CD4-positive, CD25-positive, alpha-beta regulatory T cell (primary cell): ENCODE measurements at places on chromosomes 1 and 21. TPM values are rescaled to one million over a fixed set of nuclear protein-coding genes. Genes with fewer than 3 reads are reported as not detected.

Gene ANGPTL1
- total RNA-seq: not detected

Gene IGSF21
- total RNA-seq: not detected

Gene KANK4
- not detected for total RNA-seq

Gene PMVK
- total RNA-seq: 19.1 TPM

Gene PLXNA2
- total RNA-seq: 0.62 TPM

Gene RNU11
- not detected for total RNA-seq

Gene NMNAT2
- not detected for total RNA-seq

- peak; percentile 74 for DNase-seq
- H3K4me3 ChIP-seq: no peak overlapping the region
- H3K36me3 ChIP-seq: no peaks in the 10 kb centered on the region
- no peaks in the 10 kb centered on the region for H3K27me3 ChIP-seq
- peaks cover 8% of the 10 kb centered on the region for H3K4me1 ChIP-seq
Measured at GRCh38 chr1:179369751-179370341, 4.1 kb downstream of the AXDND1 start.

DNA sequence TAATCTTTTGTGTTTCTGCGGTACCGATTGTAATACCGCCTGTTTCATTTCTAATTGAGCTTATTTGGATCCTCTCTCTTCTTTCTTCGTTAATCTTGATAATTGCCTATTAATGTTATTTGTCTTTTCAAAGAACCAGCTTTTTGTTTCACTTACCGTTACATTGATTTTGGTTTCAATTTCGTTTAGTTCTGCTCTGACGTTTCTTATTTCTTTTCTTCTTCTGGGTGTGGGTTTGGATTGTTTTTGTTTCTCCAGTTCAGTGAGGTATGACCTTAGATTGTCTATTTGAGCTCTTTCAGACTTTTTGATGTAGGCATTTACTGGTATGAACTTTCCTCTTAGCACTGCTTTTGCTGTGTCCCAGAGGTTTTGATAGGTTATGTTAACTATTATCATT, 9.4 kb downstream of the OR2M2 start:
- H3K4me3 ChIP-seq: no peak overlapping the region
- no peak overlapping the region for H3K27ac ChIP-seq
- H3K4me1 ChIP-seq: no peaks in the 10 kb centered on the region

- no peak overlapping the region for H3K4me3 ChIP-seq
- H3K4me1 ChIP-seq: no peaks in the 10 kb centered on the region
- H3K36me3 ChIP-seq: no peaks in the 10 kb centered on the region
- peaks cover 6% of the 10 kb centered on the region for H3K27me3 ChIP-seq
Measured at GRCh38 chr21:41511858-41512257, 3.9 kb upstream of the TMPRSS2 start.

- H3K4me3 ChIP-seq: no peak overlapping the region
- H3K27ac ChIP-seq: no peak overlapping the region
- H3K4me1 ChIP-seq: peaks cover 3% of the 10 kb centered on the region
- DNase-seq: no peak
Measured at GRCh38 chr1:246651012-246651695, 73.1 kb upstream of the SCCPDH start.

GRCh38 chr1:159962176-159962575, 8.1 kb upstream of the SLAMF9 start:
- no peak overlapping the region for H3K27ac ChIP-seq
- no peaks in the 10 kb centered on the region for H3K36me3 ChIP-seq
- DNase-seq: no peak

- peak; percentile 62 for DNase-seq
- H3K4me3 ChIP-seq: no peak overlapping the region
- H3K27ac ChIP-seq: no peak overlapping the region
- H3K27me3 ChIP-seq: no peaks in the 10 kb centered on the region
- H3K36me3 ChIP-seq: no peaks in the 10 kb centered on the region
Measured at GRCh38 chr1:169928438-169929209, 34.9 kb upstream of the SCYL3 start.

GRCh38 chr1:3978990-3979325, 78.9 kb upstream of the C1orf174 start:
- no peaks in the 10 kb centered on the region for H3K4me1 ChIP-seq
- H3K36me3 ChIP-seq: no peaks in the 10 kb centered on the region
- H3K27me3 ChIP-seq: no peaks in the 10 kb centered on the region
- H3K4me3 ChIP-seq: no peak overlapping the region
- H3K27ac ChIP-seq: no peak overlapping the region

- DNase-seq: no peak
- no peak overlapping the region for H3K4me3 ChIP-seq
- peaks cover 16% of the 10 kb centered on the region for H3K36me3 ChIP-seq
Measured at GRCh38 chr21:32682696-32683474, 44.9 kb downstream of the SYNJ1 start.

- no peak for DNase-seq
- H3K36me3 ChIP-seq: no peaks in the 10 kb centered on the region
- H3K4me3 ChIP-seq: peak overlapping the region; percentile 70
- H3K27me3 ChIP-seq: peaks cover 4% of the 10 kb centered on the region
- H3K4me1 ChIP-seq: peaks cover 14% of the 10 kb centered on the region
Measured at GRCh38 chr1:226425004-226425378, 17.1 kb upstream of the PARP1 start.

DNA sequence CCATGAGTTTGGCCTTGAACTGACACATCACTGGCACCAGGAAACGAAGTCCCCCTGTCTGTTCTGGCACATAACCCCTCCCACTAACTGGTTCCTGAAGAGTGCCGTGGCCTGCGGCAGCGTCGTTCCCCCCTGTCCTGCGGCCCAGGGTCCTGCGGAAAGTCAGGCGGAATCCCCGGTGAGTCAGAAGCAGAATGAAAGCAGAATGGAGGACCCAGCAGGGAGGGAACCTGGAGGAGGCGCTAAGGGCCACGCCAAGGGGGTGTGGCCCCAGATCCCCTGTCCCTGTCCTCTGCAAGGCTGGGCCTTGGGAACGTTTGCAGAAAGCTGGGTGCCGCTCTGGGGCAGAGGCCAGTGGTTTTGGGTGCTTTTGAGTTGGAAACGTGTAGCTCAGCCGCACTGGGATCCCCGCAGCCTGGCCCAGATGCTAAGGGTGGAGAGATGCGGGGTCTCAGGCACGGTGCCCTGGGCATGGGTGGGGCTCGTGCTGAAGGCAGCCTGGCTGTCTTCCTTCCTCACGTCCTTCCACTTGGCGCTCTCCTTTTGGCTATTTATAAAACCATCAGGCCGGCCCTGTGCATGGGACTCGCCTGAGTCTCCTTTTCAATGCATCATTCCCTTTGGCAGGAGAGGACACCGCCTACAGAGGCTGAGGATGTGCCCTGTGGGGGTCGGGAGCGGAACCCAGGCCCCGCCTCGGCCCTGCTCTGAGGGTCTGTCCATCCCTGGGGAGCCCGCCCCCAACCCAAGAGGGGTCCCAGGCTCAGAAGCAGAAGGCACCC, 36.2 kb downstream of the TP73 start:
- H3K27me3 ChIP-seq: no peaks in the 10 kb centered on the region
- H3K4me3 ChIP-seq: no peak overlapping the region
- no peaks in the 10 kb centered on the region for H3K4me1 ChIP-seq
- H3K27ac ChIP-seq: no peak overlapping the region

DNA sequence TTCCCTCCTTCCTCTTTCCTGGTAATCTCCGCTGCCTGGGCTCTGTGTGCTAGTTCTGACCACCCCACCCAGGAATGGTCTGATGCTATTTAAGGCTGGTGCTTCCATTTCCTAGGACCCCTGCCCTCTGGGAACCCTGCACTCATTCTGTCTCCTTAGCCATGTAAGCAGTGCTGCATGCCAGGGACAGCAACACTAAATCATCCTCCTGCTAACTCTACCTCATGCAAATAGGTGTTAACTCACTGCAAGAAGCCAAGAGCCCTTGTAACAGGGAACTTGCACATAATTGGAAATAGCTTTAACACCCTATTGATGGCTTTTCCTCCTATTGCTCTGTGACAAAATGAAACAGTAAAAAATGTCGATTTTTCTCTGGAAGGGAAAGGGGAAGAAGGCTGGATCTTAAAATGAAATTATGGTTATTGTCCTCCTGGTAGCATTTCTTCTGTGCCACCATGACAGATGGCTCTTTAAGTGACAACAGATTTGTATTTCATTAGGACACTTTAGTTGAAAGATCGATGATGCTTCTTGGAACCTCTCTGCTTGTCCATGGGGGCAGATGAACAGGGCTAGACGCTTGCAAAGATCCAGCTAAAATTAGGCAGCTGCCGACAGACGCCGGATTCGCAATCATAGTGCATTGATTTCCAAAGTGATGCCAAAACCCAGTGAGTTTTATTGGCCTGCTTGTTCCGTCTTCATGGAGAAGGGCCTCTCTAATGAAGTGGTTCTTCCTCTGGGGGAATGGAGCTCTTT, 551.7 kb downstream of the MATN1 start:
- no peaks in the 10 kb centered on the region for H3K4me1 ChIP-seq
- H3K27me3 ChIP-seq: peaks cover 2% of the 10 kb centered on the region
- no peaks in the 10 kb centered on the region for H3K36me3 ChIP-seq
- no peak overlapping the region for H3K27ac ChIP-seq
- no peak for DNase-seq

- no peak for DNase-seq
- no peak overlapping the region for H3K4me3 ChIP-seq
- no peaks in the 10 kb centered on the region for H3K27me3 ChIP-seq
Measured at GRCh38 chr21:16891821-16892220, 621.0 kb upstream of the CXADR start.

DNA sequence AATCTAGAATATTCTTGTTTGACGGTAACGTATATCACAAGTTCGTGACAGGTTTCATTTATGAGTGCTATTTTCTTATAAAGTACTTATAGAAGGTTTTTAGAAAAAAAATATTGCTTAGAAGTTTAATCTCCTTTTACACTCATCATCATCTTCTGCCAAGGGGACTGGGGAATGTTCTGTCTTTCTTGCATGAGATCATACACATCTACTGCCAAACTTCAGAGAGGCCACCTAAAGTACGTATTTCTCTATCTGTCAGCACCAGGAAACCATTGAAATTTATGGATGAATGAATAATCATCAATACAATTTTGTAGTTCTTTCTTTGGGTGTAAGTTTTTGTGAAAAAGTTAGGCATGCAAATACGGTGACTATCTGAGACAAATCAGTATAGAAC, 245.8 kb downstream of the SPATA17 start:
- no peak for DNase-seq
- no peaks in the 10 kb centered on the region for H3K27me3 ChIP-seq
- H3K27ac ChIP-seq: no peak overlapping the region

GRCh38 chr1:3005771-3006170, 15.5 kb upstream of the ACTRT2 start:
- H3K4me1 ChIP-seq: no peaks in the 10 kb centered on the region
- no peak for DNase-seq
- no peak overlapping the region for H3K4me3 ChIP-seq
- H3K27me3 ChIP-seq: no peaks in the 10 kb centered on the region

- H3K27ac ChIP-seq: no peak overlapping the region
- no peaks in the 10 kb centered on the region for H3K4me1 ChIP-seq
- DNase-seq: no peak
- no peak overlapping the region for H3K4me3 ChIP-seq
Measured at GRCh38 chr21:43760391-43760958, 15.6 kb downstream of the CSTB start.

DNA sequence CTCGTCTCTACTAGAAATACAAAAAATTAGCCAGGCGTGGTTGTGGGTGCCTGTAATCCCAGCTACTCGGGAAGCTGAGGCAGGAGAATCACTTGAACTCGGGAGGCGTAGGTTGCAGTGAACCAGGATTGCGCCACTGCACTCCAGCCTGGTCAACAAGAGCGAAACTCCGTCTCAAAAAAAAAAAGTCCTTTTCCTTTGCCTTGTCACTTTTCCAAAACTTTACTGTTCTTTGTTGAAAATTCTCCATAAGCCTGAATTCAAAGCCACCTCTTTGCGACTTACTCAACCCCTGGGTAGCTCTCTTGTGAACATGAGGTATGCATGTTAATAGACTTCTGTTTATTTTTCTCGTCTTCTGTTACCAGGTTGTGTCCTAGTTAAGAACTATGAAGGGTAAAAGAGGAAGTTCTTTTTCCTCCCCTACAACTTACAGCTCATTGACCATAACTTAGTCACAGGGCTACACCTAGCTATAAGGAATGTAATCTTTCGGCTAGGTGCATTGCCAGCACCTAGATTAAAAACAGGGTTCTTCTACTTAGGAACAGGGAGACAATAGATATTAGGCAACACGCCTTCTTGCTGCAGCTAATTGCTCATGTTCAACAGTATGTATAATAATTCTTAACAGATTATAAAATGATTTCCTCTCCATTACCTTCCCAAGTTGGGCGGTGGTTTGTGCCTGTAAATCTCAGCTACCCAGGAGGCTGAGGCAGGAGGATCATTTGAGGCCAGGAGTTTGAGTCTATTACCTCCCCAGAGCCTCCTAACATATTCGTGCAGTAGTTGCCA, 40.9 kb downstream of the PTAFR start:
- DNase-seq: no peak
- no peak overlapping the region for H3K4me3 ChIP-seq
- no peaks in the 10 kb centered on the region for H3K36me3 ChIP-seq
- no peak overlapping the region for H3K27ac ChIP-seq
- no peaks in the 10 kb centered on the region for H3K27me3 ChIP-seq
- H3K4me1 ChIP-seq: no peaks in the 10 kb centered on the region

GRCh38 chr1:200831091-200831490, 41.7 kb upstream of the GPR25 start:
- no peak overlapping the region for H3K27ac ChIP-seq
- no peak for DNase-seq
- peaks cover 4% of the 10 kb centered on the region for H3K4me1 ChIP-seq
- no peaks in the 10 kb centered on the region for H3K27me3 ChIP-seq
- H3K4me3 ChIP-seq: no peak overlapping the region

DNA sequence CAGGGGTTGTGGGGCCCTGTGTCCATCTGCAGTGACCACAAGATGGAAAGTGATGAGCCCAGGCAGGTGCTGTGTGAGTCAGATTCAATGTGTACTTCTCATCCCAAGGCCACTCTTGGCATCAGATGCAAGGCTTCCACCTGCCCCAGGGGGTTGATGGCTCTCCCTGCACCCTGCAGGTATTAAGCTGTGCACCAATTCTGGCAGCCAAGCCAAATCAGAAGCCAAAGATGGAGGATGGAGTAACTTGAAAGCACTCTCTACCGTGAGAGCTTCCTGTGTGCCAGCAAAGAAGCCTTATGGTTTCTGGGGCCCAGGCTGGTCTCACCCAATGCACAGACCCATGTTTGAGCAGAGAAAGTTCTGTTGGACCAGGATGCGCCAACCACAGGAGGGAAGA, 44.3 kb upstream of the TENT5C start:
- no peak overlapping the region for H3K27ac ChIP-seq
- no peak for DNase-seq
- no peaks in the 10 kb centered on the region for H3K27me3 ChIP-seq
- no peaks in the 10 kb centered on the region for H3K36me3 ChIP-seq
- H3K4me3 ChIP-seq: no peak overlapping the region
- H3K4me1 ChIP-seq: no peaks in the 10 kb centered on the region

DNA sequence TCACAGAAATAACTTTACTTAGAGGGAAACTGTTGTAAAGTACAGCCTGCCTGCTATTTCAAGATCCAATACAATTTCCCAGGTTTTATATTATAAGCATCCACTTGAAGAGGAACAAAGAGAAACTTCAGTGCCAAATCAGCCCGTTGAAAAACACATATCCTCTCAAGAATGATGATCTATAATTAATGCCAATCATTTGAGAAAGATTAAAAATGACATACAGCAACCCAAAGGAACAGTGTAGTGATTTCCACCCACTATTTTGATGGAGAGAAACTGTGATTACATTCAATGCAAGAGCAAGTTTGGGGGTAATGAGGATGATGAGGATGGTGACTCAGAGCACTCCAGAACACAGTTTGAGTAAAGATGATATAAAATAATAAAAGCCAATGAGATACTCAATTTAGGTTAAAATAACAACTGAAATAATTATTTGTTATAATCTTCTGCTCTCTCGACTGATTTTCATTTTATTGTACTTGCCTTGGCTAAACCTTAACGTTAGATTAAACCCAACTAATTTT, 715.5 kb downstream of the NCAM2 start:
- DNase-seq: no peak
- H3K4me3 ChIP-seq: no peak overlapping the region
- H3K27me3 ChIP-seq: no peaks in the 10 kb centered on the region
